EH (cell line): ENCODE measurements at places on chromosomes 1 and 21.

DNA sequence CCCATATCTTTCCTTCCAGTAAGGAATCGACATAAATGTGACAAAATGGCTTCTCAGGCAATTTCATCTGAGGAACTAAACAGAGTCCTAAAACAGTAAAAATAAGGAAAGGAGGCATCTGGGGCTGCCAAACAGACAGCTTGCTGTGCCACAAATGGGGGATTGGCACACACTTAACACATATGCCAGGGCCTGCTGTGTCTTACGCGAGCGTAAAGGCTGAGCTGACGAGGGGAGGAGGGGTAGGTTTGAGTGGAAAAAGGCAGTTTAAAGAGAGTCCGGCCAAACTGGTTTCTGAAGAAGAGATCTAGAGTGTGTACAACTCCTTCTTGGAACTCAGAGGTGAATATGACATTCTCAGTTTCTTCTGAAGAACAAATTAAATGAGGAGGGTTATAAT lies 244.1 kb upstream of the MAP1LC3C start:
- no peak for DNase-seq

DNA sequence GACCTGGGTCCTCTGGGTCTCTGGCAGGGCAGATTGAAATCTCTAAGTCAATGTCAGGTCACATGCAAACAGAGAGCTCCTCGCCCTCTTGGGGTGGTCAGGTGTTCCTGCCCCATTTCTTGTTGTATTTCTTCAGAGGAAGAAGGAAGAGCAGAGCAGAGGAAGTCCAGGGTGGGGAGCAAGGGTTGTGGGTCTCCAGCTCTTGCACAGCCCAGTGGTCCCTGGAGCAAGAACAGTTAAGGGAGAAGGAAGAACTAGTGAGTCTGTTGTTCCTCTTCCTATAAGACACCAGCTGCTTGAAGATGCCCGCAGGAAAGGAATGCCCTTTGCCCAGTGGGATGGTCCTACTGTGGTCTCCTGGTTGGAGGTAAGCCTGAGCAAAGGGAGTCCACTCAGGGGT lies 26.3 kb downstream of the MYOG start:
- no peak for DNase-seq

- no peak for DNase-seq
Measured at GRCh38 chr1:206582537-206582936, 29.7 kb downstream of the EIF2D start.

GRCh38 chr1:173171152-173171551 lies 36.0 kb downstream of the TNFSF4 start:
- DNase-seq = no peak

DNA sequence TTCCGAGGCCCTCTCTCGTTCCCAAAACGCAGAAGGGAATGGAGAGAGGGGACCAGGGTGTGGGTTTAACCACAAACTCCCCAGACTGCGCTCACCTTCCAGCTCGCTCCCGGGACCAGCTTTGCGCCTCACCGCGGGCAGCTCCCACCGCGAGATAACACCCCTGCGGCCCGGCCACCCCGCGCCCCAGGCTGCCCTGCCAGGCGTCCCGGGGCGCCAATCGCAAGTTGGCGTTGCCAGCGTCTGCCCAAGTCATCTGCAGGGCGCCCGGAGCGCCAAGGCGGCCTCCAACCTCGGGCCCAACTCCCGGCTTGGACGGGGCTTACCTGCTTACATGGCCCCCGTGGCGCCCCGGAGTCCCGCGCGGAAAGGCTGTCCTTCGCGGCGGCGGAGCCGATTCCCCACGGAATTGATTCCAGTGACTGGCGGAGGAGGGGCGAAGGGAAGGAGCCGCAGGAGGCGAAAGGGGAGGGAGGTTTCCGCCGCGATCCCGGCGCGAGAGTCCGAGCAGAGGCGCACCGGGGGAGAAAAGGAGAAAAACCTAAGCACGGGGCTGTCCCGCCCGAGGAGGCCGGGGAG lies 456 bp downstream of the PTPN14 start:
- DNase-seq = no peak

DNA sequence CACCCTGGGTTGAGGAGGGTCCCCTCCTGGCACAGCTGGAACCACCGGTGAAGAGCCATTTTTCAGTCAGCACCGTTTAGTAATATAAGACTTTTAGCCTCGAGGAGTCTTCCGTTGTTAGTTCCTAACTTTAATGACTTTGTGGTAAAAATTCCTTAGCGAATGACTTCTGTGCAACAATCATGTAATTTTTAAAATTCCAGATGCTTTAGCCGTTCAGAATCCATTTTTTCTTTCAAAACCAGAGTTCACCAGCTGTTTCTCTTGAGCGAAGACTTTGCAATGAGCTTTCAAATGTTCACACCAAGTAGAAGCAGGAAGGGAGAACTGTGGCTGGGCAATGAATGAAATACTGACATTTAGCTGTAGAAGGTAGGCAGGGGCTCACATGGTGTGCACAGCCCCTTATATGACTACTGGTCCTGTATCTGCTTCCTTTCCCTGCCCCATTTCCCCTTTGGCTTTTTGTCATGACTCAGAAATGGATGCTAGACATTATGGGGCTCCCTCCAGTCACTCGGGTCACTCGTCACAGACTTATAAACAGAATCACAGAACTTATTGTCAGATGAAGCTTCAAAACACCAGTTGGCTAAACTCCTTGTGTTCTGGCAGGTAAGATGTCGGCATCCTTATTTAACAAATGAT lies 4.1 kb downstream of the DISC1 start:
- DNase-seq = peak; percentile 90

DNA sequence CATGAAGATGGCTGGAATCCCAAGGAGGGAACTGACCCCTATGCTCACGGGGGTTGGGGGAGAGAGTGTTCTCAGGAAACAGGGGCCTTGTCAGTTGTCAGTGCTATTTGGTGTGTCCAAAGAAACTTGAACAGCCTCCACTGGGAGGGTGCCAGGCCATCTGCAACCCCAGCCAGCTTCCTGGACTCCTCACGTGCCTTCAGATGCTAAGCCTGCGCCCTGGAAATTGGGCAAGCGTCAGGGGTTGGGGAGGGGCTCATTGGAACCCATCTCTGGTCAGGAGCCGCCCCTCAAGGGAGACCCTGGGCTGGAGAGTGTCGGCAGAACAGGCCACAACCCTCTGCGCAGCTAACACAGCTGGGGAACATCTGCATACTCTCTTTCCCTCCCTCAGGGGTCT lies 13.1 kb upstream of the LHX4 start:
- no peak for DNase-seq

GRCh38 chr1:116994411-116994810 lies 7.1 kb upstream of the CD101 start:
- DNase-seq = no peak

DNA sequence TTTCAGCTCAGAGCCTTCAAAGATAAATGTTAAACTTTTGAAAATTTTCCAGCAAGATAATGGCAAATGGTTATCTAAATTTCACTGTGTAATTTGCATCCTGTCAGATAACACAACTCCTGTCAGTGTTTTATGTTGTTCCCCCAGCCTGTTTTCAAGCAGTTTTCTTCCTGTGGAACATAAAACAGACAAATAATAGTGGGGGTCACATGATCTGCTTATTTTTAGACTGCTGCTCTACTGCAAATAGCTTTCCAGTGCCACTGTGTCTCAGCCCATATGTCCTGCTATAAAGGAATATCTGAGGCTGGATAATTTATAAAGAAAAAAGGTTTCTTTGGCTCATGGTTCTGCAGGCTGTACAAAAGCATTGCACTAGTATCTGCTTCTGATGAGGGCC lies 32.2 kb downstream of the FMO3 start:
- DNase-seq = no peak

- peak; percentile 44 for DNase-seq
Measured at GRCh38 chr1:19768353-19769210, 31.1 kb downstream of the TMCO4 start.

GRCh38 chr1:203507759-203508158 lies 13.8 kb downstream of the OPTC start:
- no peak for DNase-seq

DNA sequence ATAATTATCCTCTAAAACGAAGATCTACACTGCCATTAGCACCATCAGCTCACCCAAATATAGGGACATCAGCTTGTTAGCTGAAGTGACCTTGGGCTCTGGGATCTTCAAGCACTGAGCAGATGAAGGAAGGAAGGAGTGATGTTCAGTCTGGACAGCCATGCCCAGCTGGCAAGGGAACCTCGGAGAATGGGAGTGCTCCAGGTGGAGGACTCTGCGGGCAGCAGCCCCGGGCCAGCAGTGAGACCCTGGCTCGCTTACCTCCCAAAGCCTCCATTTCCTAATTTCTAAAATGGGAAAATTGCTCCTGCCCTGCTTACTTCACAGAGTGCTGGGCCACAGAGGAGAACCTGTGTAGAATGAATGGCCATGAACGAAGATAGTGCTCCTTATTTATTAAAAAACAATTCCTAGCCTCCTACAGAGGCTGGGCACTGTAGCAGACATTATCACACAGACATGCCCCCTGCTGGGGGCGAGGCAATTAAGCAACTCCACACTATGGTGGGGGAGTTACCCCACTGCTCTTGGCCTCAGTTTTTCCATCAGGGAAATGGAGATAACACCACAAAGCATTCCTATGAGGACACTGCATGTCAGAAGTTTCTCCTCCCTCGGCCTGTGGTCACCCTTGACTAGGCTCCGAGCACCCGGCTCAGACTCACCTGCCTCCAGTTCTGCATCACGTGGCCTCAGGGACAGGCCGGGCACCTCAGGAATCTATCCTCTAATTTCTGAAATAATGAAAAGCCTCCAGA lies 117.6 kb downstream of the KCNN3 start:
- no peak for DNase-seq

DNA sequence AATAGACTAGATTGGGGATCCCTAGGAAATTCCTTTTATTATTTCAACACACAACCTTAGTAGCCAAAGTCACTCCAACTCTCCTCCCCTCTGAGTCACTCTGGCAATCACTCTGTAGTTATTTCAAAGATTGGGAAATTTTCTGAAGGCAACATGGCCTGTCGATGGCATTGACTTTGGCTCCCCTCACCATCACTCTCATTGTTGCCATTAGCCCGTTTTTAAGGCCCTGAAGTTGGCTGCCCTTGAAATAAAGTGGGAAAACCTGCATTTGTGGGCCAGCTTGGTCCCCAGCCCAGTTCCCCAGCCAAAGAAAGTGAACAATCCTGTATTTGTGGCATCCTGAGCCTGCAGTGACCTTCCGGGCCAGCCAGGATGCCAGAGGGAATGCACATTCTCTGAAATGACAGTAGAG lies 52.5 kb downstream of the CDC7 start:
- DNase-seq = peak; percentile 74
